Ascending aorta (tissue), 2 donors: ENCODE measurements at places on chromosomes 2 and 18. TPM values are rescaled to one million over a fixed set of nuclear protein-coding genes. Genes with fewer than 3 reads are reported as not detected.

- DNase-seq, result no peak
Observed at GRCh38 chr2:24400207-24400907, 40.0 kb upstream of the ITSN2 start.

DNA sequence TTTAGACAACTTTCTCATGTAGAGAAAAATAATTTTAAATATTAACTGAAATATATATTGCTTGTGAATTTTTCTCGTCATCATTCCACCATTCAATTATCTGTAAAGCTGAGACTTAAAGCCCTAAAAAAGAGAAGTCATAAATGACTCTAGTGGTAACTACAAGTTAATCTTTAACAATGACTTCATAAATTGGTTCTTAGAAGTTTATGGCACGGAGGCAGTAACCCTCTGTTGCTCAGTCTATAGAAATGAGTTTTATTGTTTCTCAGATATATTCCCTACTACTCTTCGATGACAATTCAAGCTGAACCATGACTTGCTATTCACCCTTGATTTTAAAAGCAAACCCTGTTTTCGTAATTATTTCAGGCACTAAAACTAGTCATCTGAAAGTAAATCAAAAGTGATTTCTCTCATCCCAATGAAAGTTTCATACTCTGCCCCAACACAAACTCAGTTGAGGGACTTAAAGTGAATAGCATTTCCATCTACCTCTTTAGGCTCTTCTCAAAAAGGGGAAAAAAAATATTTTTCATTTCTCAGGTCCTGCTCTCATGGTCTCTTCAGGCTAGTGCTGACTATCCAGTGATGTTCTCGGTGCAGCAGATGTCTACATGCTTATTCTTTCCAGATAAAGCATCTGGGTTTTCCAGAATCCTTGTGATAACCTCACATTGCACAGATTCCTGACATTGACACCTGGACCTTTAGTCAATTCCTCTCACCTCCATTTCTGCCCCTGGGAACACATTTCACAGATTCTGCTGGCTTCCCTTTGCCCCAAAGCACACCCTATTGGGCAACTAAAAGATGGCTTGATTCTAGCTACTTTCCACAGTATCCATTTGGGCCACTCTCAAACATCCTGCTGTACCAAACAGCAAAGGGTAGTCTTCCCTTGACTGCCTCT lies 207.8 kb upstream of the LRATD1 start:
- DNase-seq, result no peak

GRCh38 chr2:173652767-173653431 lies 298.2 kb downstream of the CDCA7 start:
- no peak for DNase-seq

- no peak for DNase-seq
Observed at GRCh38 chr2:46294176-46294836, 2.9 kb upstream of the EPAS1 start.

DNA sequence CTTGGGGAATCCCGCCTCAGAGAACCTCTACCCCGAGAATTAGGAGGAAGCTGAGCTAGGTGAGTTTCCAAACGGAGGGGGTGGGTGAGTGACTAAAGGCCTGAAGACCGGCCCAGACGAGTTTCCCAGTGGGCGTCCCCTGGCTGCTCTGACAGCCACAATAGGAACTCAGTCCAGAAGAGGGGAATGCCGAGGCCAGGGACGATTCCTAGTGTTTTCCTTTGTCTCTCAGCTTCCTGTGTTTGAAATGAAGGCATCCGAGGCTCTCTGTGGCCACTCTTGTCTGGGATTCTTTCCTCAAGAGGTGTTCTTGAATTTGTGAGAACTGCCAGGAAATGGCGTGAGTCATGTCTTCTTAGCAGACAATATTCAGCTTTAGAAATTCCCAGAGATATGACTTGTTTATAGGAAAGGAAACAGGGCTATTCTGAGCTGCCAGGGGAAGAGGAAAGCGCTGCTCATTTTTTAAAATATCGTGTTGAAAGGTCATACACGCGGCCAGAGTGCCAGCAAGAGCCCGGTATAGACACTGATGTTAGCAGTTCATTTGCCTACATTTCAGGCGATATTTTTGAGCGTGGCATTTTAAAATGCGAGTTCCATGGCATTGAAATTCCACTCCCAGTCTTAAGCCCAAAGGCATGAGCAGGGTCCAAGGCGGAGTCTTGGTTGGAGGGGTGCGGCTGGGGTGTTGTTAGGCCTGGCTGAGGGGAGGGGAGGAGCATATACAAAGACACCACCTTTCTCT lies 169.1 kb upstream of the KLF7 start:
- DNase-seq, result peak; percentile 14

DNA sequence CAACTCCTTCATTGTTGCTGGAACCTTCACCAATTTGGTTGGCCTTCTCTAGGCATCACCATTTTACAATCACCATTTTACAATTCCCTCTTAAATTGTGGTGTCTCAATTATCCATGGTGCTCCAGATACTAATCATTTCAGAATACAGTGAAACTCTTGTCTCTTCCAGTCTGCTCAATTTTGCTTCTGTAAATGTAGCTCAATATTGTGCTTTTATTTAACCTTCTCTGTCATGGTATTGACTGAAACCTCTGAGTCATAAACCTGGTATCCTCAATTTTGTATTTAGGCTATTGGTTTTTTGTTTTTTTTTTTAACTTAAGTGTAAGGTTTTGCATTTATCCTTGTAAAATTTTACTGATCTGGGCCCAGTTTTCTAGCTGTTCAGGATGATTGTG lies 16.1 kb downstream of the STRADB start:
- no peak for DNase-seq

DNA sequence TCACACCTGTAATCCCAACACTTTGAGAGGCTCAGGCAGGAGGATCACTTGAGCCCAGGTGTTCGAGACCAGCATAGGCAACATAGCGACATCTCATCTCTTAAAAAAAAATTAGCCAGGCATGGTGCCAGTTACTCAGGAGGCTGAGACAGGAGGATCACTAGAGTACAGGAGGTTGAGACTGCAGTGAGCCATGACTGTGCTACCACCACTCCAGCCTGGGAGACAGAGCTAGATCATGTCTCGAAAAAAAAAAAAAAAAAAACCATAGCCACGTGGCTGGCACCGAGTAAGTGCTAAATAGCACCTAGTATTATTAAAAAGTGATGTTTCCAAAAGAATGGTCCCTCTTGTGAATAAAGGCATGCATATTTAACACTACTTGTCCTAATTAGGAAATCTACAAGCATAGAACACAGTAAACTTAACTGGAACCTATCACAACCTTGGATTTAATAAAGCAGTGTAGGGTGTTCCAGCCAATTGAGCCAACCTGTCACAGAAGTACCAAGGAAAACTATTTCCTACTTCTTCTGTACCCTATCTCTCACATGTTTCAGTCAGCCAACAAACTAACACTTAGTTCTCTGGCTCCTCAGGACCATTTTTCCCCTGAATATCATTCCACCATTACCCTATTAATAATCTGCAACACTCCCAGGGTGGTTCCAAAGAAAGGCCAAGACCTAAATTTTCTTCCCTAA lies 8.8 kb downstream of the RAB1A start:
- DNase-seq, result no peak

DNA sequence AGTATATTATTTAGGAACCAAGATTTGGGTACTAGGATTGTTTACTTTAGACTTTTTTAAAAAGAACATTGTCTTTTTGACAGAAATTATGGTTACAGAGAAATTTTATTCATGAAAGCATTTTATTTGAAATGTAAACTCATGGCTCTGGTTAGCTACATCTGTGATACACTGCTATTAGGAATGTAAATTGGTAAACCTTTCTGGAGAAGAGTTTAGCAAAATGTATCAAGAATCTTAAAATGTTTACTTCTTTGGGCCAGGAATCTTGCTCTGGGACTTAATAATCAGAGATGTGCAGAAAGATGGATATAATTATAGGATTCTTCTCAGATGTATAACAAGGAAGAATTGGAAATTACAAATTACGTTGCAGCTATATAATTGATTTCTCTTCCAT lies 19.7 kb downstream of the MAP3K20 start:
- DNase-seq, result no peak

DNA sequence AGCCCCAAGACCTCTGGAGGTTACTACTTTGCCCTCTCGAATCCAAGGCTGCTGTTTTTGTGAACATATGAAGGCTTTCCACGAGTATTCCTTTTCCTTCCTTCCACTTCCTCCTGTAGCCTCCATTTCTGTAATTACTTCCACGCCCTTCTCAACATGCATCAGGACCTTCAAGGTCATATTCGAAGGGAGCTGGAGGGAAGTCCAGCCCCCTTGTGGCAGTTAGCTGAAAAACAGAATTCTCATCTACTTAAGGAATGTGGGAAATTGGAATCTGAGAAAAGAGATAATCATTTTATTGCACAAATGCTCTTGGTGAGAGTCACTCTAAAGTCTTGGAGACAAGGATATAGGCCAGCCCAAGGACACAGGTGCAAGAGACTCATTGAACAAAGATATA lies 1000.2 kb downstream of the TDRD15 start:
- DNase-seq, result no peak

SEPTIN10 gene
- total RNA-seq, result 59.0 TPM

TIGD1 gene
- 0.53 TPM for total RNA-seq

PLCD4 gene
- total RNA-seq, result 1.9 TPM

MAP2 gene
- total RNA-seq, result 57.6 TPM
